ENCODE measurements at places on chromosomes 7 and 10.

GRCh38 chr7:2033586-2034135 lies 199.1 kb downstream of the MAD1L1 start:
- no peak for DNase-seq

GRCh38 chr10:29109707-29110571 lies 178.9 kb upstream of the LYZL1 start:
- DNase-seq, result no peak

GRCh38 chr7:104980841-104981671 lies 32.9 kb upstream of the KMT2E start:
- DNase-seq, result no peak

- no peak for DNase-seq
Observed at GRCh38 chr10:50322077-50322476, 70.8 kb upstream of the ASAH2 start.

GRCh38 chr10:16348891-16349290 lies 87.9 kb upstream of the PTER start:
- no peak for DNase-seq

GRCh38 chr10:71045936-71046335 lies 157.6 kb upstream of the PCBD1 start:
- DNase-seq, result no peak
